Stimulated activated CD4-positive, alpha-beta T cell treated with anti-CD3 and anti-CD28 coated beads, TNF-alpha, amount 100 ng/mL, for 24 hours (primary cell): ENCODE measurements at places on chromosomes 16 and 17.

- DNase-seq, result peak; percentile 20
These were observed 201.5 kb upstream of the CACNG5 start for GRCh38 chr17:66633317-66633965.

- DNase-seq, result peak; percentile 31
These were observed 23.6 kb downstream of the SEZ6 start for GRCh38 chr17:28982131-28982793.

DNA sequence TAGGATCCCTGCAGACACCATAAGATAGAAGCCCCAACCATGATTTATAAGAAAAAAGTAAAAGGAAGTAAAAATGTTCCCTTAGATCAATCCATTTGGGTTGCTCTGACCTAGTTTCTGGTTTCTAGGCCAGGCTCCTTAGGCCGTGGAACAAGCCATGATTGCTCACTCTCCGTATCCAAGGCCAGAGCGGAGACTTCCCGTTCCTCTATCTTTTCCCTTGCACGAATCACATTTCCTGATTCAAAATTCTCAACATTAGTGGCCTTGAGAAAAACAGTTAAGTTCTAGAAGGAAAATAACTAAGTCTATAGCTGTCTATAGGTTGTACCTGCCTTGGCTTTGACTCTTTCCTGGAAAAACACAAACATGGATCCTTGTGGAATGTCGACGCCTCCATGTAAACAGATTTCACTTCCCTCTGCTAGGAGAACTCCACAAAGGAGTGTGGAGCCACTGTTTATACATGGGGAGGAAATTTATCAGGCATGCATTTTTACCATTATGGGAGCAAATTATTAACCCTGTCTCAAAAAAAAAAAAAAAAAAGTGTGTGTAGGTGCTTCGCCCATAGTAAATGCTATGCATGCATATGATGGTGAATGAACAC lies 149.6 kb downstream of the ZFHX3 start:
- no peak for DNase-seq

GRCh38 chr17:6532441-6532885 lies 23.9 kb downstream of the PITPNM3 start:
- no peak for DNase-seq

- DNase-seq, result no peak
These were observed 4.1 kb downstream of the INPP5K start for GRCh38 chr17:1512351-1512750.

GRCh38 chr17:54505404-54505803 lies 395.2 kb upstream of the TOM1L1 start:
- no peak for DNase-seq

- no peak for DNase-seq
These were observed 69.7 kb upstream of the RPL38 start for GRCh38 chr17:74133740-74134139.

DNA sequence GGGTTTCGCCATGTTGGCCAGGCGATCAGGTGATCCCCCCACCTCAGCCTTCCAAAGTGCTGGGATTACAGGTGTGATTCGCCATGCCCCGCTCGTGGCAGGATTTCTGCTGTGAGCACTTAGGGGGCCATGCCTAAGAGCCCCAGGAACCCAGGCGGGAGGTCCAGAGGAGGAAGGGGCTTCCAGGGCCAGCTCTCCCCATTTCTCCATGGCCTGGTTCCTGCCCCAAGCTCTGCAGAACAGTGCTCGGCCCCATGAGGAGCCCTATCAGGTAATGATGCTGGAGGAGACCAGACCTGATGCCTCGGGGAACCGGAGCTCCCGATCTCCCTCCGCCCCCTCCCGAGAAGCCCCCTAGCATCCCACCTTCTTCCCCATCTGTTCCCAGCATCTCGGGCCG lies 53.6 kb downstream of the RMI2 start:
- DNase-seq, result no peak

DNA sequence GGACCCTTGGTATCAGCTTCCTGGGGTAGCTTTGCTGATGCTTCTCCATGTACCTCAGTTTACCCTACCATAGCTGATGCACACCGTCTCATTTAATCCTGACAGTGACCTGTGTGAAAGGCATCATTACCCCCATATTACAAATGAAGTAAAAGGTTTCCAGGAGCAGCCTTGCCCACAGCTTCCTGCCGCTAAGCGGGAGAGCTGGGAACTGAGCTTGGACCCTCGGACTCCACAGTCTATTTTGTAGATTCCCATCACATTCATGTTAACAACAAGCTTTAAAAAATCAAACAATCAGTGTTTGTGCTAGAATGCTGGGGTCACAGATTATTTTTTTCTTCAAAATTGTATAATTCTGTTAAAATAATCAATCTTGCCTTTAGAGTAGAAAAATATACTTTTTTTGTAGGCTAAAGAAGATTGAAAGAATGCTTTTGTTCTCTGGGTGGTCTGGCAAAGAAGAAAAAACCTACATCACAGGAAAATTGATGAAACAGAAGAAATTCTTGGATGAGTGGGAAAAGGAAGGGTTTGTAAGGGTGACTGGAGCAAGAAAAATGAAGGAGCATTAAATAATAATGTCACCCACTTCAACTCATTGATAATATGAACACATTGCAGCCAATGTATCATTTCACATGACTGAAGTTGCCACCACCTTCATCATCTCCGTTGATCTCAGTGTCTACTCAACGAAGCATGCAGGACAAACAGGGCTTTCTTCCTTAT lies 9.5 kb upstream of the USP10 start:
- no peak for DNase-seq

DNA sequence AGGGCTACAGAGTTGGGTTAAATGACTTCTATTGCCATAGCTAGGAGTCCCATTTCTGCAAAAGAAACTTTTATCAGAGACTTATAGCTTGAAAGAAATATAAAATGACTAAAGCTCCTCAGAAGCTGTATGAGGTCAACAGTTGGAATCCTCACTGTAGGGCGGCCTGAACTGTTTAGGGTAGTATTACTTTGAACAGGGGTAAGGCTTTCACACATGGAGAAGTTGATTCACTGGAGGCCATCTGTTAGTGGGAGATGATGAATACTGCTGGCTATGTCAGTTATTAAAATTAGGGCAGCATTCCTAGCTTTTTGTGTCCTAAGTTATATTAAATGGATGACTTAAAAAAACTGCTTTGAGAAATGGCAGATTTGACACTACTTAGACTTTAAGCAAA lies 6.0 kb downstream of the TTC19 start:
- no peak for DNase-seq

- no peak for DNase-seq
These were observed 581.5 kb upstream of the RBFOX1 start for GRCh38 chr16:6751191-6751590.
